NCI-H748 treated with DMSO at 0.1 percent for 48 hours (cell line): ENCODE measurements at places on chromosomes 11 and 22.

DNA sequence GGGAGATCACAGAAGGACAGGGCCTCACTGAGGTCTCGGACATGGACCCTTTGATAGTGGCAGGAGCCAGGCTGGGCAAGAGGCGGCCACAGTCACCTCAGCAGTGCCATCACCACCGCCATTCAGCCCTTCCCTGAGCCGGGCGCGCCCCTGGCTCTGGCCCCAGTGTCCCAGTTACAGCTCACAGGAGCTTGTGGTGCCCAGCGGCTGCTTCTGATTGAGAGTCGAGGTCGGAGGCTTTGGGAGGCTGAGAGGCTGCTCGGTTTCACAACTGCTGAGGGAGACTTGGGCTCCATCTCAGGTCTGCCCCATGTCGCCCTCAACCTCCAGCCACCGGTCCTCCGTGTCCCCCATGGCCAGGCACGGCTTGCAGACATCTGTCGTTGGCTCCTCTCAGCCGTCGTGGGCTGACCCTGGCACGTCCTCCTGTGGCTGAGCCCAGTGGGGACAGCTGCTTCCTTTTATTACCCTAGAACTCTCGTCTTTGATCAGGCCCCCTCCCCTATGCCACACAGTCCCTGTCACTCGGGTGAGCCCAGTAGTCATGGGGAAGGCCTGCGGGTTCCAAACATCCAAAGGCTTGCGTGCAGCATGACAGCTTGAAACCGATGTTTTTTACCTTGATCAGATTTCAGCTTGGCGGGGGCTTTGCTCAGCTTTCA lies 28.4 kb upstream of the PPP6R3 start:
- no peak for DNase-seq

DNA sequence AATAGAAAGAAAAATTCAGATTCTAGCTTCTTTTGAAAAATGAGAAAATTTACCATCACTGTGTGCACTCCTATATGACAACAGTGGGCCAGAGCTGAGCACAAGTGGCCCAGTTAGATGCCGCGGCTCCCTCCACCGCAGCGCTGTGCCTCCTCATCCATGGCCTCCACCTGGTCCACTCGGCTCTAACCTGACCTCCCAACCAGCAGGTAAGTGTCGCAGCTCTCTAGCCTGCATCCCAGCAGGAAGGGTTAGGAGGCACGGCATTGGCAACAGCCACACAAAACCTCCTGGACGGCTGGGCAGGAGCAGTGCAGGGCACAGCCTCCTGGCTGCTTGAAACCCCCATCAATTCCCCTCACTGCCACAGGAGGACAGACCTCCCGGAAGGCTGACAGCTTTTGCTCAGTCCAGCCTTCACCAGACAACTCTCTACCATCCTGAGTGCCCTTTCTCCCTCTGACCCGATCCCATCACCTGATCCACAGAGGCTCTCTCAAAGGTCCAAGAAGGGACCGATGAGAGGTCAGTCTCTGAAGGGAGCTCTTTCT lies 76.1 kb downstream of the RPL27A start:
- DNase-seq = no peak

- DNase-seq = no peak
Measured at GRCh38 chr11:122337704-122338103, 221.7 kb upstream of the BLID start.

GRCh38 chr11:123314972-123315371 lies 115.1 kb upstream of the GRAMD1B start:
- no peak for DNase-seq

DNA sequence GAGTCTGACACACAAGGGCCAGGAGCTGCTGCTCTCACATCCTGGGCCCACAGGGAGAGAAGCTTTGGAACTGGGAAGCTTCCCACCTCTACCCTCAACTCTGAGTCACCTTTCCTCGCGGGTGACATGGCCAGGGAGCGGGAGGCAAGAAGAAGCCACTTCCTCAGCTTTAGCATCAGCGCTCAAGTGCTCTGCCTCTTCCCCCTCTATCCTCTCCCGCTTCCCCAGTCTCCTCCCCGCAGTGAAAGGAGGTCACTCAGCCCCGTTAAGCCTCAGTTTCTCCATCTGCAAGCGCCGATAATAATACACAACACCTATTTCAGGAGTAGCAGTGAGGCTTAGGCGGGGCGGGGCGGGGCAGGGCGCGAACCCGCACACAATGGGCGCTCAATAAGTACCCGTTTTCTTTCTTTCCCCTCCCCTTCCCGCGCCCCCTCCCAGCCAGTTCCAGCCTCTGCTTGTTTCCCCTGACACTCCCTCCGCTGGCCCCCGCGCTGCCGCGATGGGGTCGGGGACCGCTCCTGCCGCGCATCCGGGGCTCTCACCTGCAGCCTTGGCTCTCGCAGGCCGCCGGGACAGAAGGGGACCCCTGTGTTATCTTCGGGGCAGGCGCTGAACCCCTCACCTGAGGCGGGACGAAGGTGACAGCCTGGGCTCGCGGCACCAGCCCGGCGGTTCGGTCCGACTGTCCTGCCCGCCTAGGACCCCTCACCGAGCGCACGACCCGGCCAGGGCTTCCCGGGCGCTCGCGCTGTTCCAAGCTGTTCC lies 892 bp downstream of the GDPD5 start:
- no peak for DNase-seq

- DNase-seq = no peak
Measured at GRCh38 chr11:126927623-126928022, 72.9 kb downstream of the KIRREL3 start.

GRCh38 chr11:61140416-61140815 lies 20.8 kb downstream of the VPS37C start:
- no peak for DNase-seq

GRCh38 chr11:28107191-28107749 lies 686 bp downstream of the KIF18A start:
- DNase-seq = peak; percentile 41

- no peak for DNase-seq
Measured at GRCh38 chr22:25069758-25070481, 117.4 kb downstream of the KIAA1671 start.

GRCh38 chr11:30046578-30046945 lies 29.7 kb upstream of the KCNA4 start:
- DNase-seq = no peak

DNA sequence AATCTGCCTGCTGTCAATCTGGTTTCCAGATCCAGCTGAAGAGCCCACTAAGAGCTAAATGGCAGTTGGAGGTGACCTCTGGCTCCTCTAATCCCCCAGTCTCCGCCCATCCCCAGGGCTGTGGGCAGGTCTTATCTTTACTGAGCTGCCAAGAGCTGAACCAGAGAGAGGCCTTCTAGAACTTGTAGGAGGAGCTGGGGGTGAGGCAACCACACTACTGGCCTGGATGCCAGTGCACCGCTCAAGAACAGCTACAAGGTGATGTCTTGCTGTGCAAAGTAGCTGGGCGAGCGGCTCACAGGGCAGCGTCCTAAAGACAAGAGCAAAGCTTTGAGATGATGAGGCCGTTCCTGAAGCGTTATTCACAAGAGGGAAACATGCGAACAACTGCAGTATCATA lies 374.6 kb downstream of the CTTN start:
- DNase-seq = no peak

DNA sequence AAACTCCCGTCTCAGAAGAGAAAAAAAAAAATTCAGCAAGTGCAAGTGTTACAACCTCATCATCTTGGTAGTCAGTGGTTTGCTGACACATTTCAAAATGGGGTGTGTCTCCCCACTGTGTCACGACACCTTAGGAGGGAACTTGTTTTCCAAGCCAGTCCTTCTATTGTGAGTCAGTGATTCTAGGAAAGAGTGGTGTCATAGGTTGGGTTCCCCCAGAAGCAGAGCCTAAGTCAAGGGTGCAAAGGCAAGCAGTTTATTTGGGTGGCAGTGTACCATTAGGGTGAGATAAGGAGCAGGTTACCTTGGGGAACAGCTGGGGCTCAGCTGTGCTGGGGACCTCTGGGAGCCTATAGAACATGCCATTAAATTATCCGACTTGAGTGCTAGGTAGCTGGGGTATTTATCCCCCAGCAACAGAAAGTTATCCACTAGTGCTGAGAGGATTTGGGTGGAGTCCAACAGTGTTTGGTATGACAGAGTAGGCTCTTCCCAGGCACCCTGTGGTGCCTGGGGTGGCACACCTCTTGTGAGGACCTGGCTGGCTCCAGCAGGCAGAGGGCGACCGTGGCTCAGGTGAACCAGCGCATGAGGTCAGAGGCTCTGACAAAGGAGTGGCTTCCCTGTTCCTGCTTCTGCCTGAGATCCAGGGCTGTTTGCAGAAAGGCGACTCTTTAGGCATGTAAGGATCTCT lies 41.7 kb downstream of the KIAA1671 start:
- no peak for DNase-seq

GRCh38 chr11:100769165-100769564 lies 82.1 kb downstream of the ARHGAP42 start:
- DNase-seq = no peak

GRCh38 chr11:123479048-123479837 lies 49.2 kb downstream of the GRAMD1B start:
- DNase-seq = no peak

- DNase-seq = no peak
Measured at GRCh38 chr22:23176645-23177027, 3.7 kb upstream of the BCR start.

DNA sequence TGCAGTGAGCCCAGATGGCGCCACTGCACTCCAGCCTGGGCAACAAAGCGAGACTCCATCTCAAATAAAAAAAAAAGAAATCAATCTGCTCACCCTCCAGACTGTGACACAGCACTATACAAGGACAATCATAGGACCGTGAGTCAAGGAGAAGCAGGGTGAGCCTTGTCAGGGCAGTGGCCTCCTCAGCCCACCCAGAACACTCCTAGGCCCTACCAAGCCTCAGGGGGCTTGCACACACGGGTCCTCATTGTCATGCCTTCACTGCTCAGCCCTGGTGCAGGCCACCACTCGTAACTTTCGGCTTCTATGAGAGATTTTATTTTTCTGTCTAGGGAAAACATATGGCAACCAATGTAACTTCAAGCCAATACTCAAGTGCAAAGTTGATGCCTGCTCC lies 35.8 kb downstream of the DGCR2 start:
- DNase-seq = no peak

DNA sequence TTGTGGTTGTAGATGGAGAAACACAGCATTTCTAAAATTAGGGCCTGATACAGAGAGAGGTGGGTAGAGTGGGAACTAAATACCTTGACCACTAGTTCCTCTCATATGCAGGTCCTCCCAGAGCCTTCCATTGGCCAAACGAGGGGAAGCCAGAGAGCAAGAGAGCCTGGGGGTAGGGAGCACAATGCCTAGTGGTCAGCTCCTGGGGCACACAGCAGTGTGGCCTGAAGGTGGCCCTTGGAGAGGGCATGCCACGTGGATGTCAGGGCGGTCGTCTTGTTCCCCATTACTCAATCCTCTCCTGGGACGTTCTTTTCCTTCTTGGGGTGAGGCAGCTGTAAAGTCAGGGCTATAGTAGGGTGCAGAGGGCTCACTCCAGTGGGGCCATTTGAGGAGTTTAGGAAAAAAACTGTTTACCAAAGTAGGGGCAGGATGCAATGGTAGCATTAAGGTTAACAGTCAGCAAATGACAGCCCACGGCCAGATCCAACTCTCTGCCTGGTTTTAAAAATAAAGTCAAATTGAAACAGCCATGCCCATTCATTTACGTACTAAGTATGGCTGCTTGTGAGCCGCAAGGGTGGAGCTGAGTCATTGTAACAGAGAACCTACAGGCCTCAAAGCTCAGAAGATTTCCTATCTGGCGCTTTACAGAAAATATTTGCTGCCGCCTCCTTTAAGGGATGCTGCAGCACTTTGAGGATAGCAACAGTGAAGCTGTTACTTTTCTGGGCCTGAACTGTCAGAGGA lies 7.6 kb downstream of the MYO18B start:
- no peak for DNase-seq

DNA sequence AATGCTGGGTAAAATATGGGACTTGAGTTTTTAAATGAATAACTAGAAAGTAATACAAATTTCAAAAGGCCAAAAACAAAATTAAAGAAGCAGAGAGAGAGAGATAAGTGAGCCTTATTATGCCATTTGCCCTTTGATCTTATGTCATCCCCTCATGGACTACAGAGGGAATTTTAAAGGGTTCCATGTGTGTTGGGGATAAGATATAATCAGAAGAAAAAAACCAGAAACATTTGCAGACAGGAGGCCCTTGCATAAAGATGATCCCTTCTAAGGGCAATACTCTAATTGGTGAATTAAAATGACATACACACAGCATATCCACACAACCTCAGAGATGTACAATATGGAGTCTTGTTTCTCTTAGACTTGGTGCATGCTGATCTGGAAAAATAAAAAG lies 406.6 kb upstream of the LARGE1 start:
- no peak for DNase-seq

GRCh38 chr11:15113381-15113780 lies 1.3 kb upstream of the INSC start:
- no peak for DNase-seq

DNA sequence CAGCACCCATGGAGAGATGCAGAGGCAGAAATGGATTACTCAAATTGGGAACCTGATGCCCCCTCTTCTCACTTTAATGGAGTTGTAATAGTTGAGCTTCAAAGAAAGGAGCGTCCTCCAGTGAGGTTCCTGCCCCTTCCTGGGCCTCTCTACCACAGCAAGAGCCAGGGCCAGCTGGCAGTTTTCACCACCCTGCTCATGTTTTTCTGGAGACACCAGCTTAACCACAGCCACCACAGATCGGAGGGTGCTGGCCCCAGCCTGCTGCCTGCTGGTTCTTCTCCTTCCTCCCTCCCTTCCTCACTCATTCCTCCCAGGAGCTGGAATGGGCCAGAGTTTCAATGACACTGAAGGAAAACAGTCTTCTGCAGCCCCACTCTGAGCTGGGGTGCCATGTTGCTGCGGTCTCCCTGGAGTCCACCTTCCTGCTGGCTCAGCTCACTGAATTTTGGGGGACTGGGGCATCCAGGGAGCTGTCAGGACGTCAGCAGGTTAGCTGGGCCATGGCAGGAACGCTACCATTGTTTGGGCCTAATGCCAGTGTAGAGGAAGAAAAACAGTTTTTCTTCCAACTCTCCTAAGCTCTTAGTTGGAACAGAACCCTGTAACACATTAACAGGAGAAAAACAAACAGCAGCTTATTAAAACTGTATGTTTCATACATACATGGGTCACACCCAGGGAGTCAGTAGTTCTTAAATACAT lies 57.7 kb downstream of the TRAF6 start:
- no peak for DNase-seq

- DNase-seq = no peak
Measured at GRCh38 chr11:79626135-79627075, 185.6 kb upstream of the TENM4 start.

- no peak for DNase-seq
Measured at GRCh38 chr11:34158661-34159060, 53.2 kb downstream of the NAT10 start.

- no peak for DNase-seq
Measured at GRCh38 chr11:110529043-110529442, 99.3 kb downstream of the FDX1 start.

DNA sequence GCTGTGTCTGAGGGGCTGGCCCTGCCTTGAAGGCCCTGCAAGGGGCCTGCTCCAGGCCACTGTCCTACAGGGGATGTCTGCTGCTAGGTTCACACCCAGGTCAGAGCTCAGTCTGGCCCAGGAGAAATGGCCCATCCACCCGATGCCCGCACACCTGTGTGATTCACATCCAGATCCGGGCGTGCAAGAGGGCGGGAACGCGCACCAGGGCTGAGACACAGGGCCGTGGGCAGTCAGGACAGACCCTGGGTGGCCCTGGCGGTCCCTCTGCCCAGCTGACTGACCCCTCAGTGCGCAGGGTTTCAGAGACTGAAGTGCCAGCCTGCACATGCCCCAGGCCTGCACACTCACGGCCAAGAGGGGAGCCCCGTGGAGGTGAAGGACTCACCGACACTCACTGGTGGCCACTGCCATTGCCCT lies 7.4 kb downstream of the TOLLIP start:
- DNase-seq = no peak

- no peak for DNase-seq
Measured at GRCh38 chr11:130904380-130904779, 11.9 kb downstream of the SNX19 start.

GRCh38 chr22:16967453-16968217 lies 40.4 kb downstream of the GAB4 start:
- no peak for DNase-seq
